ENCODE measurements at places on chromosomes 7 and 10. TPM values are rescaled to one million over a fixed set of nuclear protein-coding genes. Genes with fewer than 3 reads are reported as not detected.

DNA sequence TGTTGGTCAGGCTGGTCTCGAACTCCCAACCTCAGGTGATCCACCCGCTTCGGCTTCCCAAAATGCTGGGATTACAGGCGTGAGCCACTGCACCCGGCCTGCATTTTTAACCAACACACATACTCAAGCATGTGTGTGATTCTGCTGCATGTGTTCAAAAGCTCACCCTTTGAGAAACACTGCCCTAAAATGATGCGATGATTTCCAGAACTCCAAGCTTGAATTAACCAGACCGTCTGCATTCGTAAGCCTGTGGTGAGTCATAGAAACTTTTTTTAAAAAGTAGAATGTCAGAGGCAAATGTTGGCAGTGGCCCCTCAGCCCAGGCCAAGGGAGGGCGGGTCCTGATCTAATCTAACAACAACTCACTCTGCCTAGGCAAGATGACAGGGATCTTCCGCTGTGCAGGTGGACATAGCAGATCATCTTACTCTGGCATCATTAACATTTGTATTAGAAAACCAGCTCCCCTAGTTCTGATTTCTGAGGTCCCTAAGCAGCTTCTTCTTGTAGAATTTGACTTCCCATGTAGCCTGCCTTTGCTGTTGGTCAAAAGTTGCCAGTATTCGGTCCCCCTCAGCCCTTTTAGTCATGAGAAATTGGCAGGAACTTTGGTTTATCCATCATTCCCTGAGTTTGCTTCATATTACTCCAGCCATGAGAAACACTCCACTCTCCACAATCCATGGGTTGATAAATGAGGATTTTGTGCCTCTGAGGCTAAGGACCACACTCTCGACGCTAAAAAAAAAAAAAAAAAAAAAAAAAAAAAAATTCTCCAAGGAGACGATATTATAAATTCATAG is 190.4 kb downstream of the SKIDA1 start:
- peak; percentile 50 for DNase-seq

DNA sequence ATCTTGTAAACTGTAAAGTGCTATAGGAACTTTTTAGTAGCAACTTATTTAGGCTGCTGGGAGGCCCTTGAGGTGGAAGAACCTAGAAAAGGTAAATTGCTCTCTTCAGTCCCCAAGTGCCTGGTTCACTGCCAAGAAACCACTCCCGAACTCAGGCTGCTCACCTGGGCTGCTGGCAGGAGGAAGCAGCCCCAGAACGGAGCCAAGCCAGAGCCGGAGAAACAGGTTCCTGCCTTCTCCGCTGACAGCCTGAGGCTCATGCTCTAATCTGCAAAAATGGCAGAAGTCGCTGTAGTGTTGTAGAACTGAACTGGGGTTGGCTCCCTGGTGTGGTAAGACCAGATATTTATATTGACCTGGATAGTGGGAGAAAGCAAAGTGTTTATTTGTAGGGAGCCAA is 136.0 kb downstream of the CUL2 start:
- DNase-seq: peak; percentile 64

- no peak for DNase-seq
Observed at GRCh38 chr10:68075550-68076004, 494 bp upstream of the HERC4 start.

DNA sequence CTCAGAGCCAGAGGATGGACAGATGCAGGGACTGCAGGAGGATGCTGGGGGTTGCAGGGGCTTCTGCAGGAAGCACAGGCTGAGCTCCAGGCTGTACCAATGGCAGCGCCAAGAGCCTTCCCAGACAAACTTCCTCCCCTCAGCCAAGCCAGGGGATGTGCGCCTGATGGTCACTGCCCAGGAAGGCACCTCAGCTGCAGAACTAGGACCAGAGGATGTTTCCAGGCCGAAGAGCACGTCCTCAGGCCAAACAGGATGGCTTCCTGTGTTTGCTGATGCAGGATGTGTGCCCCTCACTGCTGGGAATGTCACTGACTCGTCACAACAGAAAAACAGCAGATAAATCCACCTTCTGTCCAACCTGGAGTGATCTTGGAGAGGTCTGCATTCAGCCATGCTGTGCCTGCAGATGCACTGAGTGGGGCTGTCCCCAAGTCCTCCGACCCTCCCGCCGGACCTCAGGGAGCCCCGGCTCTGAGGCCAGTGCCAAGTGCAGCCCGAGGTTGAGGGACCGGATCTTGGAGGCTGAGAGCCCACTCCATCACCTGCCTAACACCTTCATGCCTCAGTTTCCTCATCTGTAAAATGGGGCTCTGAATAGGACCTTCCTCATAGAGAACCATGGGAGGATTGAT is 152.5 kb upstream of the CHST15 start:
- DNase-seq: no peak

DNA sequence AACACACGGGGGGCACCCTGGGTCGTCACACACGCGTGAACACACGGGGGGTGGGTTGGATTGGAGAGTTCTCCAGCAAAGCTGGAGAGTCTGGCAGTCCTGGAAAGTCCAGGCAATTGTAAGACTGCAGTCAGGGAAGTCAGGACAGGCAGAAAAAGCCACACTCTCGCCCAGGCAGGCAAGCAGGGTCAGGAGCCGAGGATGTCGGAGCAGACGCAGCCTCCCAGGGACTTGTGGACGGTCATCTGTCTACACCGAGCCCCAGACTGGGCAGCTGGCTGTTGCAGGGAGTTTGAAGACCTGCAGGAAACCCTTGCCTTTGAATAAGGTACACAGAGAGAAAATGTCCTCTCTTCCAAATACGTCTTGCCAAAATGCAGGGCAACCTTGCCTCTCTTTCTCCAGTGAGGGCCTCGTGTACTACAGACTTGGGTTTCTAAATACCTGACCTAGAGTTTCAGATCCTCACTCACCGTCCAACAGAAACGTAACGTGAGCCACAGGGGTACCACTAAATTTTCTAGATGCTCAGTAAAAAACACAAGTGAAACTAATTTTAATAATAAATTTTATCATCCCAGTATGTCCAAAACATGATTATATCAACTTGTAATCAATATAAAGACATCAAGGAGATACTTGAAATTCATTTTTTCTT is 176.7 kb downstream of the ADARB2 start:
- no peak for DNase-seq

- DNase-seq: peak; percentile 71
Observed at GRCh38 chr7:4882169-4883032, 1.1 kb downstream of the RADIL start.

The CNPY1 gene
- not detected for total RNA-seq

The SVIL gene
- total RNA-seq: 424 TPM

The TEX47 gene
- total RNA-seq: not detected
